CD4-positive, alpha-beta T cell treated with Interleukin-1 beta for 1 hour (primary cell): ENCODE measurements at places on chromosomes 4 and X.
A peak's percentile ranks its signal among the peaks of the same experiment; 100 is the strongest.

DNA sequence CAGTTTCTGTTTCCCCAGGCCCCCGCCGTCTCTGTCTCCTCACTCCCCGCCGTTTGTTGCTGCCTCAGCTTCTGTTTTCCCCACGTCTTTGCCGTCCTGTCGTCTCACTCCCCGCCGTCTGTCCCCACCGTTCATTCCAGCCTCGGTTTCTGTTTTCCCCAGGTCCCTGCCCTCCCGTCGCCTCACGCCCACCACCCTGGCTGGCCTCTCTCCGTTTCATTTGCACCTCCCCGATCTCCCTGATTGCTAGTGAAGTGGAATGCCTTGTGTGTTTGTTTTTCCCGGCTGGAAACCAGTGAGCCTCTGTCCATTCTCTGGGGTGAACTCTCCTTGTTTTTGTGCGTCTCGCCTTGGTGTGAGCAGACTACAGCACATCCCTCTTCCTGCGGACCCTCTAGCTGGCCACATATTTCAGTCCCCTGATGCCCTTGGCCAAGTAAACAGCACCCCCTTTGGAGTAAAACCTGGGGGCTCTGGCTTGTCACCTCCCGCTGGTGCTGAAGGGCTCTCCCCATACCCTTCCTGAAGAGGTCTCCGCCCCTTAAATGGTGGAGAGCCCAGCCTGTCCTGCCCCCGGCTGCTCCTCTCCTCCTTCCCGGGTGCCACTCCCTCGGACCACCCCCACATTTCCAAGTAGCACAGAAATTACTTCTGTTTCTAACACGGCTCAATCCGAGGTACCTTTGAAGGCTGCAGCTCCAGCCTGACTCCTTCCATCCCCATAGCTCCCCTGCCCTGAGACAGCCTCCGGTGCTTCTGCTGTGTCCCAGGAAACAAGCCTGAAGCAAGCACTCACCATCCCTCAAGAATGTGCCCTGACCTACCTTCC is 13.2 kb downstream of the TMEM175 start:
- no peak for DNase-seq

- no peak for DNase-seq
Observed at GRCh38 chr4:138259824-138260223, 17.7 kb upstream of the SLC7A11 start.

- peak; percentile 22 for DNase-seq
Observed at GRCh38 chr4:121156822-121157769, 7.0 kb downstream of the TNIP3 start.

DNA sequence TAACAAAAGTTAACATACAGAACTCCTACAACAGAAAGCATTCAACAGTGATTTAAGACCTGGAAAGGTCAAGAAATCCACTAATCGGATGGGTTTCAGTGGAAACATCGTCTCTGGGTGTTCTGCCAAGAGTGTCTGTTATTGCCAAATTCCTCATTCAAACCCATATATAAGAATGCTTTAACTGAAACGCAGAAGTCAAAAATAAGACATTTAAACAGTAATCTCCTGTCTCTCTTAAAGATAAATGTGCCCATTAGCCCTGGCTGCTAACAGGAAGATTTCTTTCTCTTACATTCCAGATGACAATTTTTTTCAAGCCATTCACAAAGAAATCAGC is 31.5 kb downstream of the DCTD start:
- no peak for DNase-seq

GRCh38 chr4:148203056-148203898 is 238.9 kb downstream of the NR3C2 start:
- DNase-seq = no peak

GRCh38 chr4:19721587-19721986 is 530.1 kb upstream of the SLIT2 start:
- no peak for DNase-seq

DNA sequence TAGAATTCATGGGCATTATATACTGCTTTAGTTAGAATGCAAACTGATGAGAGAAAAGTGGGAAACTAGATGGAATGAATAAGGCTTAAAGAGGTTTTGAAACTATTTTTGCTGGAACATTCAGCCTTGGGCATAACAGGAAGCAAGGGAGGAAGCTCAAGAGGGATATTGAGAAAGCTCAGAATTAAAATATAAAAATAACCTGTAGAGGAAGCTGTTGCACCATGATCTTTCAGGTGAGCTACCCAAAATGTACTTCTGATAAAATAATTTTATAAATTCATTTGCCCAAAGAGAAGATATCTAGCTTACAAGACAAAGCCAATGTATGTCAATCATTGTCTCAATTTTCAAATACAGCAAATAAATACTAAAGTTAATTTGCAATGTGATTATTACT is 11.3 kb downstream of the GC start:
- no peak for DNase-seq

GRCh38 chr4:187491959-187492358 is 503.6 kb upstream of the ZFP42 start:
- DNase-seq = no peak

- DNase-seq = no peak
Observed at GRCh38 chr4:138775890-138776289, 239.7 kb upstream of the NOCT start.

GRCh38 chrX:76921176-76921575 is 493.7 kb downstream of the MAGEE1 start:
- no peak for DNase-seq

DNA sequence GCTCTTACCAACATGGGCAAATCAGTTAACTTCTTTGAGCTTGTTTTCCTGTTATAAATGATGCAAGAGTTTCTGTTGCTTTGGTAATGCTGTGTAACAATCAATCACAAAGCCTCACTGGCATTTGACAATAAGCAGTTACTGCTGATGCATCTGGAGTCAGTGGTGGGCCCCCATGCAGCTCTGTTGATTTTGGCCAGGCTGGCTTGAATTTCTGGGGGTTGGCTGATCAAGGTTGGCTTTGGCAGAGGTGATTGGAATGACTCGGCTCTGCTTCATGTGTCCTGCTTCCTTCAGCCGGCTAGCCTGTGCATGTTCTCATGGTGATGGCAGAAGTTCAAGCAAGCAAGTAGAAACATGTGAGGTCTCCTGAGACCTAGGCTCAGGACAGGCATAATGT is 90.4 kb downstream of the PHEX start:
- no peak for DNase-seq

GRCh38 chr4:110005461-110006056 is 92.9 kb downstream of the EGF start:
- no peak for DNase-seq

GRCh38 chr4:120977435-120977997 is 55.0 kb upstream of the PRDM5 start:
- peak; percentile 19 for DNase-seq

GRCh38 chr4:159003420-159004253 is 99.2 kb upstream of the RAPGEF2 start:
- DNase-seq = no peak

DNA sequence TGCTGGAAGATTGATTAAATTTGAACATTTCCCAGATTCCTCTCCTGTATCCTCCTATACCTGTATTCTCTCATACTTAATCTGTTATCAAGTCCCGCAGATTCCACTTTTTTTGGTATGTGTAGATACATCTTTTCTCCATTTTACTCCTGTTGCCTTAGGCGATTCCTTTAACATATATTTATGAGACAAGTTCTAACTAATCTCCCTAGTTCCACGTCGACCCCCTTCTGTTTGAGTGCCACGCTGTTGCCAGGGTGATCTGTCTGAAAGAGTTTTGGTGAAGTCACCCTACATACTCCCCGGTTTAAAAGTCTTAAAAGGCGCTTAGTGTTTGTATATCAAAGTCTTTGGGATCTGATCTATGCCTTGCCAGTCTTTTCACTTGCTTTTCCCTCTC is 2.4 kb downstream of the HNRNPH2 start:
- peak; percentile 41 for DNase-seq

GRCh38 chr4:8478801-8479744 is 38.5 kb downstream of the TRMT44 start:
- DNase-seq = no peak

DNA sequence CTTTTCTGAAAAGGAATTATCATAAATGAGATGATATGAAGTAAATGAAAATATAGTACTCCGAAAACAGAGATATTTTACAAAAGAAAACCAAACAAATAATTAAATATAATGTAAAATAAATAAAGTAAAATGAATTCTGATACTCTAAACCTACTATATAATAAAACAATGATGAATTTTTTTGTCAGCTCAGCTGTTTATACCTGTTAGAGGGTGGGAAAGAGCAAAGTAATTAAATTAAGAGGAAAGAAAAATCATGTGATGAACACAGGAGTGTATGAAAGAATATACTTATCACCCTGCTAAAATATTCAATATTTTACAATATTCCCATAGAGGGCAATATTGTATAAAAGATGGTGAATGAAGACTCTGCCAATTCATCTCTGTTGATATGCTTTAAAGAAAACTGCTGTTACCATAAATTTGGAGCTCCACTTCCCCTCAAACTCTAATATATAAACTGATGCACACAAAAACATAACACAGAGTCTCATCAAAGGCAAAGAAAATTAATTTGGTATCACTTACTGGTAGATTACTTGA is 6.5 kb upstream of the NDST4 start:
- DNase-seq = no peak

GRCh38 chr4:120749445-120750151 is 172.9 kb downstream of the PRDM5 start:
- DNase-seq = peak; percentile 19

DNA sequence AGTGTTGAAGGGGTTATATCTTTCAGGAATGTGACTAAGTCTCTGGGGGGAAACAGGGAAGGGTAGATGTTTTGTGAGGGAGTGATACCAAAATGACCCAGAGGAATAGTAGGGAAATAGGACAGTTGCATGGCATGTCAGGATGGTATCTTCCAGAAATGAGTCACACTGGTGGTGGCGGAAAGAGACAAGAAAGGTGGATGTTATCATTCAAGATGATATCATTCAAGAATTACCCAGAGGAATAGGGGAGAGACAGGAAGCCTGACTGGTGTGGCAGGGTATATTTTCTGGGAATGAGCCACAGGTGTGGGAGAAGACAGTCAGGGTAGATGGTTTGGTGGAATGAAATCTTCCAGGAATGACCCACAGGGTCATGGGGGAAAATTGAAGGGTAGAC is 61.1 kb downstream of the MAOA start:
- no peak for DNase-seq

DNA sequence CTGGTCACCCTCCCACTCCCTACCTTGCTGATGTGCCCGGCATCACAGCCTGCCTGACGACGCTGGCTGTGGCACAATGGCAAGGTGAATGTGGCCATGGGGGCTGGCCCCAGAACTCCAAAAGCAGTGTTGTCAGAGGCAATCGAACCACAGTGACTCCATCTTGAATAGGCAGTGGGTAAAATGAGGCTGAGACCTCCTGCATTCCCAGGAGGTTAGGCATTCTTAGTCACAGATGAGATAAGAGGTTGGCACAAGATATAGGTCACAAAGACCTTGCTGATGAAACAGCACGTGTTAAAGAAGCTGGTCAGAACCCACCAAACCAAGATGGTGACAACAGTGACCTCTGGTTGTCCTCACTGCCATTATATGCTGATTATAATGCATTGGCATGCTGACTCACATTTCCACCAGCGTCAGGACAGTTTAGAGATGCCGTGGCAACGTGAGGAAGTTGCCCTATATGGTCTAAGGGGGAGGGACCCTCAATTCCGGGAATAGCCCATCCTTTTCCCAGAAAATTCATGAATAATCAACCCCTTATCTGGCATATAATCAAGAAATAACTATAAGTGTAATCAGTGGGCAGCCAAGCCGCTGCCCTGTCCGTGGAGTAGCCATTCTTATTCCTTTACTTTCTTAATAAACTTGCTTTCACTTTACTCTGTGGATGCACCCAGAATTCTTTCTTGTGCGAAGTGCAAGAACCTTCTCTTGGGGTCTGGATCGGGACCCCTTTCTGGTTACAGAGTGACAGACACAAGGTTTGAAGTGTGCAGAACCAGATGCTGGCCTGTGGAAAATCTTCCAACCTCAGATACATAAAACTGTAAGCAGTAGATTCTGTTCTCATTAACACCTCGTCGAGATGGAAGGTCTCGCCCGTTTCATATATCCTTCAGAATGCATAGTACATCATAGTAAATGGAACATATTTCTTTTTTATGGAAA is 26.8 kb upstream of the CLDN24 start:
- DNase-seq = no peak

GRCh38 chr4:168832763-168833575 is 177.1 kb downstream of the CBR4 start:
- no peak for DNase-seq

DNA sequence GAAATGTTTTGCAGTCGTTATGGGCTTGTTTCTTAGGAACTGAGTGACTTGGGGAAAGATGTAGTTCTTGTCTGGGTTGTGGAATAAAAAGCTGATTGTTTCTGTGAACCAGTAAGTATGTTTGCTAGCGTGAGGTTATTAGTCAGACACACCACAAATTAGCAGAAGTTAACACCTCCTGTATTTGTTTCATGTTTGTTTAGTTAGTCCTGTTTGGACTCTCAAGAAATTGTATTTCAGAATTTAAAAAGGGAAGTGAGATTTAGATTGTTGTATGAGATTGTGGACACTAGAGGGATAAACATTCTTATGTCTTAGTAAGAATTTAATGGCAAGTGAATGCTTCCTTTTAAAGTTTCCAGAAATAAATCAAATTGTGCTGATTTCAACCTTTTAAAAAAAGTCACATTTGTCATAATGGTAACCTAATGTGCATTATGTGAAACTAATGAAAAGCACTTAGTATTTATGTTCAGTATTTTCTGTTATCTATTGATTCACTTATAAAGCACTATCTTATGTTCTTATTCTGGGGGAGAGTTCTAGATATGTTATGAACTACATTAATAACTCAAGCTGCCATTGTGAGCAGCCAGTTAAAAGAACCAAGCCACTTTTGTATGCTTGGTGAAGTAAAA is 25.6 kb downstream of the ATP10D start:
- DNase-seq = no peak

DNA sequence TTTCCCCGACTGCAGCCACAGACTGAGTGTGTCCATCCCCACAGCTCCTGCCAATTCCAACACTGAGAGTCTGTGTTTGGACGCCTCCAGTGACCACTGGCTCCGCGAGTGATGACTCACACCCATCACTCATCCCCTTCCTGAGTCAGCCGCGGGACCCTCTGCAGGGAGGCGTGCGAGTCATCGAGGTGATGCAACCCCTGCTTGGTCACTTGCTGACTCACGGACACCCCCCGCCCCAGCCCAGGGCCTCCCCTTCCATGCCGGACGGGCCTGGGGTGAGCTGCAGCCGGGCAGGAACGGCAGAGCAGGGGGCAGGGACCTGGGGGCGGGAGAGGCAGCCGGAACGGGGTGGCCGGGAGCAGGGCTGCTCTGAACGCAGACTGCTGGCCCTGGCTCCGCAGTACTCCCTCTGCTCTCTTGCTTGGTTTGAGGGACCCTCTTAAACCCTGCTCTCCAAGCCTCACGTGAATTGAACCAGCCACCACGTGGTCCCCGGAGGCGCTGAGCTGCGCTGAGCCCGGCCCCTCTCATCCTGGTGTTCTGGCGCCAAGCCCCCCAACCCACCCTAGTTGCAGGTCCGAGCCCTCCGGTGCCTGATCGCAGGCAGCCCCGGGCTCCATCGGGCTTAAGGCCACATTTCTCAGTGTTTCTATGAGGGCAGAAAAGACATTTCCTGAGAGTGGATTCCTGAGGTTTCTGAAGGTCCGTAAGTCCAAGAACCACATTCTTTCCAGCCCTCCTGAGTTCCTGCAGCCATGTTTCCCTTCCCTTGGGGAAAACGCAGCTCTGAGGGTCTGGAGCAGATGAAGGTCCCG is 32.4 kb downstream of the FGFRL1 start:
- no peak for DNase-seq
